EH (cell line): ENCODE measurements at places on chromosomes 6 and 20.
A peak's percentile ranks its signal among the peaks of the same experiment; 100 is the strongest.

- no peak for DNase-seq
These were observed 117.5 kb downstream of the KCNQ5 start for GRCh38 chr6:72739368-72739779.

- peak; percentile 41 for DNase-seq
These were observed 93.4 kb downstream of the HIVEP2 start for GRCh38 chr6:142851601-142852000.

GRCh38 chr6:154650351-154650750 lies 82.9 kb upstream of the SCAF8 start:
- no peak for DNase-seq

DNA sequence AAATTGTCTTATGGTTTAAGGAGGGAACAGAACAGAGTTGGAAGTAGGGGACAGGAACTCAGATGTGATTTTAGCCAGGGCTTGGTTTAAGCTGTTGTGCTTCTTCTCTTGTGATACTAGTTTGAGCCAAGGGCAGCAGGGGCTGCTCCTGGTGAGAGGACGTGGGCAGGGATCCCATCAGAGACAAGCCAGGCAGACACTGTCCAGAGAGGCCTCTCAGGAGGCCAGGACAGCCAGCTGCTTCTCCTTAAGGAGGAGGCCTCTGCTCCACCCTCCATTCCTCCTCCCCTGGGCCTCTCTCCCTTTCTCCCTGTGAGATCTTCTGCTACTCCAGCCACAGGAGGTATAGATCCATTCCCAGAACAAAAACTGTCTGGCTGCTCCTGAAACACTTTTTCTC lies 108.4 kb upstream of the MLN start:
- no peak for DNase-seq

- peak; percentile 66 for DNase-seq
These were observed 361.9 kb upstream of the JARID2 start for GRCh38 chr6:14883921-14884320.

GRCh38 chr6:53924277-53924676 lies 129.5 kb downstream of the LRRC1 start:
- no peak for DNase-seq

- peak; percentile 48 for DNase-seq
These were observed 107.4 kb downstream of the SCML4 start for GRCh38 chr6:107716688-107717089.

- peak; percentile 20 for DNase-seq
These were observed 80.0 kb upstream of the RPS6KA2 start for GRCh38 chr6:166707045-166707444.

GRCh38 chr20:19515074-19515473 lies 243.0 kb upstream of the RIN2 start:
- DNase-seq, result no peak

GRCh38 chr6:35067234-35067633 lies 73.9 kb downstream of the TCP11 start:
- DNase-seq, result no peak

GRCh38 chr6:8549074-8549790 lies 113.9 kb upstream of the SLC35B3 start:
- DNase-seq, result peak; percentile 15

DNA sequence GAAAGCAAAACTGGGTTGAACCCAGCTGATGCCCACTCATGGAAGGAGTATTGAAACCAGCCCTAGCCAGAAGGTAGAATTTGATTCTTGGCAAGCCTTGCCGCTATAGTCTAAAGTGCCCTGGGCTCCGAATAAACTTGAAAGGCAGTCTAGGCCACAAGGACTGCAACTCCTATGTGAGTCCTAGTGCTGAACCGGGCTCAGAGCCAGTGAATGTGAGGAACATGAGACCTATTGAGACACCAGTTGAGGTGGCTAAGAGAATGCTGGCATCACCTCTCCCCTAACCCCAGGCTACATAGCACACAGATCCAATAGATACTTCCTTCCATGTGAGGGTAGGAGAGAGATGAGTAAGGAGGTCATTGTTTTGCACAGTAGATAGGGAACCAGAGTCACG lies 3.5 kb upstream of the DEFB110 start:
- DNase-seq, result no peak

DNA sequence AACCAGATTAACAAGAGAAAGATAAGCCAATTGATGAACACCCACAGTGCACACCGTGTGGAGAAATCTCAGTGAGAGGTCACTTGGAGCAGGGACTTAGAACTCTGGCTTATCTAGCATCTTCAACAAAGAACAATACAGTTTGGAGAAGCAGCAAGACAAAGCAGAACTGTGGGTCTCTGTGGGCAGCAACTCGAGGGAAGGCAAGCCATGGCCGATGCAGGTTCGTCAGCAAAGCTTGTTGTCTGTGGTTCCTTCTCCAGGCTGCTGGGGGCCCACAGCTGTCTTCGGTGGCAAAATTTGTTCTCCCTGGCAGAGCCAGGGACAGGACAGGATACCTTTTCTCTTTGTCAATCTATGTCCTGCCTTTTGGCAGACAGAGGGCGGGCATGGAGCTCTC lies 22.1 kb downstream of the RPP40 start:
- DNase-seq, result no peak

- no peak for DNase-seq
These were observed 93.3 kb downstream of the KCNQ5 start for GRCh38 chr6:72715119-72715518.
